ENCODE measurements at places on chromosomes 6 and 20. TPM values are rescaled to one million over a fixed set of nuclear protein-coding genes. Genes with fewer than 3 reads are reported as not detected.

TRIM10 gene
- 1.3 TPM for polyA plus RNA-seq

PLCB4 gene
- polyA plus RNA-seq = 15.1 TPM

SLC44A4 gene
- 41.0 TPM for polyA plus RNA-seq

CMTR1 gene
- 45.5 TPM for polyA plus RNA-seq

EYA4 gene
- polyA plus RNA-seq = 18.2 TPM

CNBD2 gene
- 0.87 TPM for polyA plus RNA-seq

KHDC1L gene
- not detected for polyA plus RNA-seq

COL21A1 gene
- polyA plus RNA-seq = 122 TPM

TEAD3 gene
- 50.0 TPM for polyA plus RNA-seq

STX7 gene
- polyA plus RNA-seq = 101 TPM

OGFR gene
- 35.8 TPM for polyA plus RNA-seq

CD24 gene
- polyA plus RNA-seq = 929 TPM

FOXS1 gene
- 5.5 TPM for polyA plus RNA-seq

TDRD6 gene
- 3.4 TPM for polyA plus RNA-seq

TGIF2 gene
- 59.5 TPM for polyA plus RNA-seq

EYS gene
- polyA plus RNA-seq = 0.59 TPM

TMC2 gene
- polyA plus RNA-seq = 0.14 TPM

TGM3 gene
- polyA plus RNA-seq = 0.93 TPM

HLA-DQA2 gene
- not detected for polyA plus RNA-seq

GTSF1L gene
- polyA plus RNA-seq = not detected

CST4 gene
- polyA plus RNA-seq = not detected

BTN1A1 gene
- polyA plus RNA-seq = 0.22 TPM

TSBP1 gene
- polyA plus RNA-seq = 0.24 TPM

CST5 gene
- polyA plus RNA-seq = 0.32 TPM

Measured in left renal cortex interstitium (tissue), 4 donors.